Cerebellum (tissue), 4 donors: ENCODE measurements at places on chromosomes 2 and 18.

DNA sequence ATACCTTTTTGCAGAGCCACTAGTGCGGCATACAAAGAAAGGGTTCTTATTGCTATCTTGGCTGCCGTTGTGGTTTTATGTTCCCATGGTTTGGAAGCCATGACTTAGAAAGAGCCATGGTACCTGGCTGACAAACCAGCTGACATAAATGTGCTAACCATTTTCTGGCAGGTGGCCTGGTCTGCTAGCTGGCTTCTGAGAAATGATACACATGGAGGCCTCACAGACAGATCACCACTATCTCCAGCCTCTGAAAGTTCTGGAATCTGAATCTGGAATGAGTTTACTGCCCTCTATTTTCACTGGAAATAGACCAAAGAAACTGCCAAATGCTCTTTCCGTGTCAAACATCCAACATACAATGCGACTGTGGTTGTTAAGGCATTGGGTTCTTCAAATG is 123.7 kb downstream of the QPCT start:
- DNase-seq = no peak

DNA sequence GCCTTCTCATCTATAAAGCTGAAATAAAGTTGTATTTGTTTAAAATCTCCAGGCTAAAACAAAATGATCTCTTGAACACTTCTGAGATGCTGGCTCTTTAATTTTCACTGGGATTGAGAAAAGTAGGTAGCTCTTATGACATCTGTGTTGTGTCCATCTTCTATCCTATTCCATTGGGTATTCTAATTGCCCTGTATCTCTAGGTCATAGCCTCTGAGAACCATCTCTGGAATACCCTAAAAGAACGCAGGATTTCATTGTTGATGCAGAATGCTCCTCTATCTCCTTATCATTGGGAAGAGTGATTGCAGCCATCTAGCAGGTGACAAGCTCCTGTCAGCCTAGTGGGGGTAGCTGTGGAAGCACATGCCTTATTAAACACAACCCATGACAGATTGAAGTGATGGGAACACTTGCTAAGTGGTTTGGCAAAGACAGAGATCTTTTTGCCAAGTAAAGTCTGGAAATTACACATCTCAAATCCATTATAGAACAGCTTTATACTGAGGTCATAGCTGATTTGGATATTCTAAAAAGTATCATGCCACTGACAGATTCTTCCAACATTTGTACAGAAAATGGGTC is 178.2 kb downstream of the TDRD15 start:
- DNase-seq = no peak

DNA sequence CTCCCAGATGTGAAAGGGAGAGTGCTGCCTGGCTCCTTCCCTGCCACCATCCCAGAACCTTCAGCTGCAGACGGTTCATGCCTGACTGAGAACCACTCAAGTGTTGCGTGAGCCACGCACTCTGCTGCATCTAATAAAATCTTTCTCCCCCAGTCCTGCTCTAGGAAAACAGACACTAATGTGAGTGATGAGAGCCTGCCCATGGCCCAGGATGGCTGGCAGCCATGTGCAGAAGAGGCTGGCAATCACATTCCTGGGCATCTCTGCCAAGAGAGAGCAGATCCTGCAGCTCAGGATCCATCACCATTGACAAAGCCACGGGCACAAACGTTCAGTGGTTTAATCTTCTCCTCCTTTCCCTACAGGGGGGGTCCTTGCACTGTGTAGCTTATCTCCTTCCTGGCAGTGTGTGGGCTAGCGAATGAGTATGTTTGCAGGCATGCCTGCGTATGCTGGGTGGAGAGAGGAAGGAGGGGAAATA is 477.5 kb downstream of the SLC4A3 start:
- no peak for DNase-seq

DNA sequence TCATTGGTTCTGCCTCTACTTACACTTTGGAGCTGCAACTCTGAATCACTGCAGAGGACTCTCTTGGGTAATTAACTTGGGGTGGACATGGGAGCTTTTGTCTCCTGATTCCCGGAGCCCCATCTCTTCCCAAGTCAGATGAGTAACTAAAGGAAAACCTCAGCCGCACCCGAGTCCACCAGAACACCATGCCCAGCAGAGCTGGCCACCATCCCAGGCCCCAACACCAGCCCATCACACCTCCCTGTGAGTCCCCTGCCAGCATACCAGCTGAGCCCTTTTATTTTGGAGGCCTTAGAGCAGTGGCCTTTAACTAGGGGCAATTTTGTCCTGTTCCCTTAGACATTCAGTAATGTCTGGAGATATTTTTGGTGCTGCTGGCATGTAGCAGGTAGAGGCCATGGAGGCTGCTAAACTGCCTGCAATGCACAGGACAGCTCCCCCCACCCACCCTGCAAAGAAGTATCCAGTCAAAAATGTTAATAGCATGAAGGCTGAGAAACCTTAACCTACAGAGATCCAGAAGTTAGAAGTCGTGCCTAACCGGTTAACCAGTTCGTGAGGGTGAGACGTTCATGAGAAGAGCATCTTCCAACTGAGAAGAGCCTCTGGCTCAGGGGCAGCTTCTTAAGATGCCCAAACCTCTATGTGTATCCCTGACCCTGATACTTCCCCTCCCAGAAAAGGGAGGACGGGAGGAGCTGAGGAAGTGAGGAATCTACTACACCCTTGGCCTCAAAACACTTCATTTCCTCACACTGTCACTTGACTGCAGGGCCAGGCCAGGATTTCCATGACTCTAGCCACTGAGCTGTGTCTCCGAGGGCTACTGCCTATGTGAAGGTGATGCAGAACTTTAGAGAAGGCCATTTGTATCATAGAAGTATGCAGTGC is 139.9 kb upstream of the EPAS1 start:
- DNase-seq = no peak

GRCh38 chr2:222033541-222033940 is 265.3 kb downstream of the PAX3 start:
- no peak for DNase-seq
